ENCODE measurements at places on chromosomes 6 and 20. TPM values are rescaled to one million over a fixed set of nuclear protein-coding genes. Genes with fewer than 3 reads are reported as not detected.

DNA sequence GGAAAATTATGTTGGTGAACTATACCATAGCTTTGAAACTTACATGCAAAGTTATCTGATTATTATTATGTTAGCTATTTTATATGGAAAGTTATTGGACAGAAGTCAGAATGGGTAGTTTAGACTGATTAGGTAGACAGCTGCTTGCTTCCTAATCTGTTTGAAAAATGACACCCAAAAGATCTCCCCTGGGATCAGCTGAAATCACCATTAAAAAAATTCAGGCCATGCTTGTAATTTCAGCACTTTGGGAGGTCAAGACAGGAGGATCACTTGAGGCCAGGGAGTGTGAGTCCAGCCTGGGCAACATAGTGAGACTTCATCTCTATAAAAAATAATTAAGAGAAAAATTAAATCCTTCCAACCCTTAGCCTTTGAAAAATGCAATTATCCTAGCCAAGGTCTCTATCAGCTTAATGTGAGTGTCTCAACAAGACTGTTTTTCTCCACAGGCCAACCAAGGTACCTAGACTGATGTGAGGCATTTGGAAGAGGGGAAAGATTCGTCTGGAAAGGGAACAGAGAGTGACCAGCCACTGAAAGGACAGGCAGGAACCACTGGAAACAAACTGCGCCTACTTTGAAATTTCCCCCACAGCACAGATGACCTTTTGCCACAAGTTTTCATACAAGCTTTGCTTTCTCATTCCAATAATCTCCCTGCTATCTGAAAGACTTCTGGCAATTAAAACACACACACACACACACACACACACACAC is 232.3 kb downstream of the GMPR start:
- DNase-seq, result no peak

DNA sequence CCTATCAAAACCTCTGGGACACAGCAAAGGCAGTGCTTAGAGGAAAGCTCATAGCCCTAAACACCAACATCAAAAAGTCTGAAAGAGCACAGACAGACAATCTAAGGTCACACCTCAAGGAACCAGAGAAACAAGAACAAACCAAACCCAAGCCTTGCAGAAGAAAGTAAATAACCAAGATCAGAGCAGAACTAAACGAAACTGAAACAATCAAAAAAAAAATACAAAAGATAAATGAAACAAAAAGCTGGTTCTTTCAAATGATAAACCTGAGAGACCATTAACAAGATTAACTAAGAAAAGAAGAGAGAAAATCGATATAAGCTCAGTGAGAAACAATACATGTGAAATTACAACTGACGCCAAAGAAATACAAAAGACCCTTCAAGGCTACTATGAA is 34.8 kb upstream of the RUNX2 start:
- no peak for DNase-seq

GRCh38 chr6:69918813-69919475 is 52.6 kb downstream of the COL19A1 start:
- no peak for DNase-seq

DNA sequence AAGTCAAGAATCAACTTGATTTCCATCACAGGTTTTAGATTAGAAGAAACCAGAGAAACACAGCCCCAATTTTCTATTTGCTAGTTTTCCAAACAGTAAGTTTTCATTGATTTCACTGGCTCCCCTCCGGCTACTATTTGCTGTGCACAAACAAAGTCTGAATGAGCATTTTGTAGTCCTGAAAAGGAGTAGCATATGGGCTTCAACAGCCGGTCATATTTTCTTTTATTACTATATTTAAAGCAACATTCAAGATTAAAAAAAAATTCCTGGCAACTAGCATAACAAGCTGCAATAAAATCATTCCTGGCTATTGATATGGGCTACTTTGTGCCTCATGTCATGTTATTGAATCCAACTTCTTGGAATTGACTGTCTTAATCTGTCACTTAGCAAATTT is 48.3 kb downstream of the CARMIL1 start:
- no peak for DNase-seq

DNA sequence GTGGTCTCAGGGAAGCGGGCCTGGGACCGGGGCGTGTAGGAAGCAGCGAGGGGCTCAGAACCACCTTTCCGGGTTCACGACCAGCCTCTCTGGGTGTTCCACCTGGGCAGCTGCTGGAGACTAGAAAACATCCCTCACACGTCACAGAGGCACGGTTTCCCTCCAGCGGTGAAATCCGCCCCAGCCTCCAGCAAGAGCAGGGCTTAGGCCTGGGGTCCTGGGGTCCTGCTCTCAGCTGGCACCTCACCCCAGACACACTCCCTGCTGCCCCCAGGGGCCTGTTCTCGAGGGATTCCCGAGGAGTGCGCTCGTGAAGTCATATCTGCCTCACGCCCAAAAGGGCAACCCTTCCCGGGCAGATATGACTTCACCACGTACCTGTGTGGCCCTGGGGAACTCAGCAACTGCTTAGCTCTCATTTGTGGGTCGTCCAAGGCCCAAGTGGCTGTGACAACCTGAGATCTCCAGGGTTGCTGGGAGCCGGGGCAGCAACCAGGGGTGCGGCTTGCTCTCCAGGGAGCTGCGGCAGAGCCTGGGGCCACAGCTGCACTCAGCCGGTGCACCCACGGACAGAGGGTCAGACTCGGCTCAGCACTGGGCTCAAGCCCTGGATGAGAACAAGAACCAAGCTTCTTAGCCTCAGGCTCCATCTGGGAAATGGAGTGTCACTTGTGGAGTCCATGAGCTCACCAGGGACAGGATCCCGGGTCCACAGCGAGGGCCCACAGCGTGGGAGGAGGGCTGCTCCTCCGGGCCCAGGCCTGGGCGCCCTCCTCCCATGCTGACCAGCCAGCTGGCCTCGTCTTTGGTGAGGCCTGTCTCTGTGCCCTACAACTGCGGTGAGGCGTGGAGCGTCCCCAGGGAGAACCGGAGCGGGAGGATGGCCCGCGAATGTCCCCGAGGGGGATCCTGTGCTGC is 661 bp downstream of the FNDC11 start:
- no peak for DNase-seq

- DNase-seq, result no peak
Measured at GRCh38 chr6:118645395-118645794, 6.0 kb downstream of the CEP85L start.

DNA sequence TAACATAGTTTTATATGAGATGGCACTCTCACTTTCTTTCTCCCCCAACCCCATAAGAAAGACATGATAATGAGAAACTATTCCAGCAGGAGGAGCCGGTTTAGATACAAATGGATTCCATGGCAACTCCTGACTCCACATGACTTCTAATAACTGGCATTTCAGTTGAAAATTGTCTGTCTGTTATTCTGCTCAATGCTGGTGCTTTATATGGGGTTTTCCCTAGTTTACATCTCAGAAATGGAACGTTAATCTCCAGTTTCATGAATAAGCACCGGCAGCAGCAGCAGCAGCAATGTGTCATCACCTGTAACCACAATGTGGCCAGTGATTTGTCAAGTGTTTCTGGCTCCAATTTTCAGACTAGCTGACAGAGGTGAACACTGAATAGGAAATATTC is 8.0 kb upstream of the SIM1 start:
- no peak for DNase-seq

DNA sequence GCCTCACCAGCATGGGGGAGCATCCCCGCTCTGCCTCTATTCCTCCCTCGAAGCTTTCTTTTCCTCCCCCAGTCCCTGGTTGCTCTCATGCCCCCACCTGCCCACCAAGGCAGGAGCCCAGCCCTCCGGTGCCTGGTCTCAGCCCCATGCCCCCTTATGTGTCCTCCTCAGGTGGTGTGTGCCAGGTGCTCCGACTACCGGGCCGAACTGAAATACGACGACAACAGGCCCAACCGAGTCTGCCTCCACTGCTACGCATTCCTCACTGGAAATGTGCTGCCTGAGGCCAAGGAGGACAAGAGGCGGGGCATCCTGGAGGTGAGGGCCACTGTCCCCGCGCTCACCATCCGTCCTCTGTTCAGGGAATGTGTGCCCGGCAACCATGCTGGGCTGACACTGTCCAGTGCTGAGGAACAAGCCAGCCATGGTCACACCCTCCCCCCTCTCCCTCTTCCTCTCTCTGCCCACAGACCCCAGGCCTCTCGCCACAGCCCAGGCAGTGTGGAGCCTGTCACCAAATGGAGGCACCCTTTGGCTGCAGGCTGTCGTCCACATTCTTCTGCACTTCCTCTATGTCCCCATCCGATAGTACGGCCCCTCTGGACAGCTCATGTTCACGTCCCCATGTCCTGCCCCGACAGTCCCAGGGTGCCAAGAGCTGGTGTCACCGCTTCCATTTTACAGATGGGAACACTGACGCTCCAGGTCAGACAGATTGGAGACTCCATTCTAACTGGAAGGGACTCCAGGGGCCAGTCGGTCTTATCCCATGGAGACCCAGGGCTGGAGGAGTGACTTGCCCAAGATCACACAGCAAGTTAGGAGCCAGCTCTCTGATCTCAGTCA is 20.4 kb downstream of the FGD2 start:
- DNase-seq, result no peak

DNA sequence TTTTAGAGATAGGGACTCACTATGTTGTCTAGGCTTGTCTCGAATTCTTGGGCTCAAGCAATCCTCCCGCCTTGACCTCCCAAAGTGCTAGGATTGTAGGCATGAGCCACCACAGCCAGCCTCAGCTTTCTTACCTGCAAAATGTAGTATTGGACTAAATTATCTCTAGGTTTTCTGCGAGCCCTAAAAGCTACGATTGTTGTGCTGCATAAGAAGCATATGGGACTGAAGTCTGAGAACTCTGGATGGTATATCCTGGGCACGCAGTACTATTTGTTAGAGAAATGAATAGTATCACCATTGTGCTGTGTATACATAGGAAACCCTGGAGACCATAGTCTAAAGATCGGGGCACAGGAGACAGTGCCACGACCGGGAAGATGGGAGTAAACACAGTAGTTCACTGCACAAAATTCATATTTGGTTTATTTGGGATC is 60.1 kb downstream of the RPRD1B start:
- no peak for DNase-seq

DNA sequence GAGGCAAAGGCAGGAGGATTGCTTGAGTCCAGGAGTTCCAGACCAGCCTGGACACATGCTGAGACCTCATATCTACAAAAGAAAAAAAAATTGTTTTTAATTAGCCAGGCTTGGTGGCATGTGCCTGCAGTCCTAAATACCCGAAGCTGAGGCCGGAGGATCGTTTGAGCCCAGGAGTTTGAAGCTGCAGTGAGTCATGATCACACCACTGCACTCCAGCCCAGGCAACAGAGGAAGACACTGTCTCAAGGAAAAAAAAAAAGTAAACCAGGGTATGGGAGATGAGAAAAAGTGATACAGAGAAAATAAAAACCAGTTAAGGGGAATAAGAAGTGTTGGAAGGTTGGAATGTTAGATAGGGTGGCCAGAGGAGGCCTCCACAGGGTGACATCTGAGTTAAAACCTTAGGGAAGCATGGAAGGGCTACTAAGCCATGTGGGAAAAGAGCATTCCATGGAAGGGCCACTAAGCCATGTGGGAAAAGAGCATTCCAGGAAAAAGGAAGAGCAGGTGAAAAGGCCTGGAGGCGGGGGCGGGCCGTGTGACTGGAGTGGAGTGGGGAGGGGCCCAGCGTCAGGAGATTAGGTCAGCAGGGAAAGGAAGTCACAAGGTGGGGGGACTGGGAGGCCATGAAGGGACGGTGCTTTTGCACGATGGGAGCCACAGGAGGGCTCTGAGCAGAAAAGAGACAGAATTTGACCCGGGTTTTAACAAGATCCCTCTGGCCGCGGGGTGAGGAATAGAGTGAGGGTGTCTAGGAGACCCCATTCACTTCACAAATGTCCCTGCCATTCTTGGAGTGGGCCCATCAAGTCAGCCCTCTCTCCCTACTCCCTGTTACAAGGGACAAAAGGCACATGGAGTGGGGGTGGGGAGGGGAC is 18.3 kb downstream of the CPNE5 start:
- no peak for DNase-seq

GRCh38 chr6:48069280-48069679 is 41.7 kb downstream of the PTCHD4 start:
- no peak for DNase-seq

- no peak for DNase-seq
Measured at GRCh38 chr20:9285617-9286016, 216.7 kb downstream of the PLCB4 start.

GRCh38 chr6:55836481-55836880 is 38.9 kb downstream of the BMP5 start:
- no peak for DNase-seq

DNA sequence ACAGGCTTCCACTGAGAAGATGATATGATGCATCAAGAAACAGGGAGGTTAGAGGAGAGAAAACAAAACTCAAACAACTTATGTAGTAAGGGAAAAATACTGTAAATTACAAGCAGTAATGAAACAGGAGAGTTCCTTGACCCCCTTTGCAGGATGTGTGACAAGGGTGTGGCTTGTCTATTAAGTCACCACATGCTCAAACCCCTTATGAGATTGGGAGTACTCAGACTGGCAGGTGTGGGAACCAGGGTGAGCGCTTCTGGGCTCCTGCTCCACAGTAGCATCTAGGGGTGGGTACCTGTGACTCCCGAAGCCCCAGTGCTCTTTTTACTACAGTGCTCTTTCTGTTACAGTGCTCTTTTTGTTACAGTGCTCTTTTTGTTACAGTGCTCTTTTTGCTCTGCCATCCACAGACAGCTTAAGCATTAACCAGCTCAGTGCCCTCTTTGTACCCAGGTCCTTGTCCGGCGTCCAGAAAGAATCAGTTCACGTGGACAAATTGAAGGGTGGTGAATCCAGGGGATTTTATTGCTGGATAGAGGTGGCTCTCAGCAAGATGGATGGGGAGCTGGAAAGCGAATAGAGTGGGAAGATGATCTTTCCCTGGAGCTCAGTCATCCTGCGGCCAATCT is 28.7 kb downstream of the OLIG3 start:
- DNase-seq, result no peak

DNA sequence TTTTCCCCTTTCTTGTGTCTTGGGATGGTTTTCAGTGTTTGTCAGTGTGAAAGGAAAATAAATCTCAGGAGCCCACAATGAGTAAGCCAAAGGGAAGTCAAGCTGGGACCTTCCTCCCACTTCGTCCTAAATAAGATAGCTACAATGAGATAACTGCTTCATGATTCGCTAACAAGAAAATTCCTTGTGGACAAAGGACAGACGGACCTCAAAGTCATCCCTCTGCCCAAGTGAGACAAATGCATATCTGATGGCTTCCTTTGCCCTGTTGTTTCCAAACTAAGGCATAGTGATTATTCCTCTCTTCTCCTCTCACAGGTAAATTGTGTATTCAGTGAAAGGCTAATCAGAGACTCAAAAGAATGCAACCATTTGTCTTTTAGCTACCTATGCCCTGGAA is 26.1 kb upstream of the ADTRP start:
- no peak for DNase-seq

GRCh38 chr20:35743693-35744491 is 1.8 kb upstream of the RBM39 start:
- DNase-seq, result no peak

GRCh38 chr6:97294451-97294850 is 11.4 kb upstream of the MMS22L start:
- DNase-seq, result no peak

Gene SLC32A1
- not detected for total RNA-seq

Gene PARD6B
- 4.4 TPM for total RNA-seq

Gene ENPP3
- 0.16 TPM for total RNA-seq

Gene TXLNB
- total RNA-seq, result 132 TPM

Gene ADGRF4
- not detected for total RNA-seq

Gene SIRPB2
- 2.6 TPM for total RNA-seq

Gene RIN2
- total RNA-seq, result 56.6 TPM

Gene TRIM31
- total RNA-seq, result not detected

Gene TRIM40
- not detected for total RNA-seq

Gene BPIFB1
- not detected for total RNA-seq

All from right atrium auricular region (tissue), 2 donors.